Fibroblast of pulmonary artery (primary cell): ENCODE measurements at places on chromosomes 12 and 14.

GRCh38 chr12:106760184-106760531, 14.3 kb upstream of the RIC8B start:
- DNase-seq = peak; percentile 27

DNA sequence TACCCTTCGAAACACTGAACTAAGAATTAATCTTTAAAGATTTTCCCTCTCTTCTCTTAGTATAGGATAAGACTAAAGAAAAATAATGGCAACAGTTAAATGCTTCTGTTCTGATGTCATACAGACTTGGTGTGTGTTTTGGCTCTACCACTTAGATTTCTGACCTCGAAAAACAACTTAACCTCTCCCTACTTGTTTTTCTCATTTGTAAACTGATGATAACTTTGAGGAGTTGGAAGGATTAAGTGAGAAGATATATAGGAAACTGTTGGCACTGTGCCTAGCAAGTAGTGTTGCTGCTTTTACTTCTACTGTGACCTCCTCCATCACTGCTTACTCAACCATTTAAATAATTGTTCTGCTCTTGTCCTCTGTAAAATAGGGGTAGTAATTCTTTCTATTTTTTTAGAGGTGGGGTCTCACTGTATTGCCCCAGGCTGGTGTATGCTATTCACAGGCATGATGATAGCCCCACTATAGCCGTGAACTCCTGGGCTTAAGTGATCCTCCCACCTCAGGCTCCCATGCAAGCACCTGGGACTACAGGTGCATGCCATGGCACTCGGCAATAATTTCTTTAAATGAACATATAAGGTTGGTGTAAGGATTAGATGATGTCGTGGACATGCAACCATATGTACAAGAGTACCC, 22.4 kb downstream of the PALS1 start:
- peak; percentile 73 for DNase-seq

GRCh38 chr12:47222520-47223030, 142.8 kb upstream of the AMIGO2 start:
- no peak for DNase-seq

DNA sequence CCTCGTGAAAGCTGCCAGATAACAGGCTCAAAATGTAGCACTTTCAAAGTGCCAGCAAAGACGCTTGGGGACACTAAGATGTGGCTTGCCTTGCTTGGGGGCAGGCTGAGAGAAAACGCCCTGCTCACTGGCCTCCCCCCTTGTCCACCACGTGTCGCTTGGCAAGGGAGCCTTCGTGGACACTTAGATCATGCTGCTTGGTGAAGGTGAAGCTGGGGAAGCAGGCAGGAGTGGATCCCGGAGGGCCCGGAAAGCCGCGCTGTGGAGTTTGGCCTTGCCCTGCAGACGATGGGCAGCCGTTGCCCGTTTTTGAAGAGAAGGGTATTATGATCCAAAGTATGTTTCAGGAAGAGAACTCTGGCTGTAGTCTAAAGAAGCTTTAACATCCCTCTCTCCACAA, 53.4 kb upstream of the BDKRB2 start:
- DNase-seq = no peak

DNA sequence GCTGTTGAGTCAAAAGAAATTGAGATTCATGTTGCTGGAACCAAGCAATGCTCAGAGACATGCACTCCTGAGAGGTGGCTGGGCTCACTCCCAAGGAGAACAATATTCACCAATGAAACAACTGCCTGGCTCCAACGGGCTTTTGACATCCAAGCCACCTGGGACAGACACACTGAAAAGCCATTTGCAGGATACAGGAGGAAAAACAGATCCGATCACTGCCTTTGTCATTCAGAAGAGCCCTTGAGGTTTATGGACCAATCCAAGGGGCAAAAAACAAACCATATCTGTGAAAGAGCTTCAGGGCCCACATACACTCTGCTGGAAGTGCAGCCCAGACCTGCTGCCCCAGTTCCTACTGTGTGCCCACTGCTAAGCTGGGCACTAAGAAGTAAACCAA, 277.5 kb downstream of the NUAK1 start:
- no peak for DNase-seq

DNA sequence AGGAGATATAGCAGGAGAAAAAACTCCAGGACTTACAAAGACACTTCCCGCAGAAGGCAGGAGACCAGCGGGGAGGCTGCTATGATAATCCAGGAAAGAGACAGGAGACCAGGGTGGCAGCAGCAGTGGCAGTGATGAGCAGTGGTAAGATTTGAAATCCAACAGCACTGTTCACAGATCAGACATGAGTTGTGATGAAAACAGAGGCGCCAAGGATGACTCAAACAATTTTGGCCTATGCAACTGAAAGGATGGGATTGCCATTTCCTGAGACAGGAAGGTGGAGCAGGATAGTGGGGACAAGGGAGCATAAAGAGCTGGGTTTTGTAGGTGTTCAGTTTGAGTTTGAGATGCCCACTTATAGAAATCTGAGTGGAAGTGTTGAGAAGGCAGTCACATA, 108.6 kb upstream of the DYRK2 start:
- no peak for DNase-seq

DNA sequence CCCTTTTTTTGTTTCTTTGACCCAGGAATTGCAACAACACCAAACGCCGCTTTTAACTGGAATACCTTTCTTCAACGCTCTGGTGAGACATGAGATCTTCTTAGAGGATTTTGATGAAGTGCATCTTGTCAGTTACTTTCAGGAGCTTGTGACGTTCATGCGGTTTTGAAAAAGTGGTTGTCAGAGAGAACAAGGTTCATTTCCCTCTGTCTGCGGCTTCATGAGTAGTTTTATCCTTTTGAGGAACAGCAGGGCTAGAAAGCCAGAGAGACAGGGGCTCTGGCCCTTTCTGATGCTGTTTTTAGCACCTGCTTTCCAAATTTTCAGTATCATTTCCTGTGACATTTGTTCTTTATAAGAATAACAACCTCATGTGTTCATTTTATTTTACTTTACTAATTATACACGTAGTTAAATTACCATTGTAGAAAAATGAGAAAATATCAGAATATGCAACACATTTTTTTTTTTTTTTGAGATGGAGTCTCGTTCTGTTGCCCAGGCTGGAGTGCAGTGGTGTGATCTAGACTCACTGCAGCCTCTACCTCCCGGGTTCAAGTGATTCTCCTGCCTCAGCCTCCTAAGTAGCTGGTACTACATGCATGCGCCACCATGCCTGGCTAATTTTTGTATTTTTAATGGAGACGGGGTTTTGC, 61.8 kb downstream of the GLT1D1 start:
- no peak for DNase-seq

GRCh38 chr14:67432050-67432564, 20.1 kb upstream of the PLEK2 start:
- no peak for DNase-seq

DNA sequence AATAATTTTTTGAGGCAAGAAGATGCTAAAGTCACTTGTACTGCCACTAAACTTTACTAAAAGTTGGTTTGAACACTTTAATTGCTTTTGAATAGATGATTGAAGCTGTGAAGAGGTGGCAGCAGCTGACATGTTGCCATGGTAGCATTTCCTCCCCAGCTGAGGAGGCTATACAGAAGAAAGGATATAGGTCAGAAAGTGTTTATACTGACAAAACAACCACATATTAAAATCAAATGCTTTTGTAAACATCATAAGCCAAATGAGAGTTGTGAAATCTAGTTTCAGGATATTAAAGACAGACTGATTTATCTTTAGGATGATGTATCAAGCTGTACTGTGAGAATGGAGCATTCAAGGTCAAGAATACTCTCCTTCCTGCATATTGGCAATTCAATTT, 41.7 kb downstream of the TSPAN19 start:
- no peak for DNase-seq

DNA sequence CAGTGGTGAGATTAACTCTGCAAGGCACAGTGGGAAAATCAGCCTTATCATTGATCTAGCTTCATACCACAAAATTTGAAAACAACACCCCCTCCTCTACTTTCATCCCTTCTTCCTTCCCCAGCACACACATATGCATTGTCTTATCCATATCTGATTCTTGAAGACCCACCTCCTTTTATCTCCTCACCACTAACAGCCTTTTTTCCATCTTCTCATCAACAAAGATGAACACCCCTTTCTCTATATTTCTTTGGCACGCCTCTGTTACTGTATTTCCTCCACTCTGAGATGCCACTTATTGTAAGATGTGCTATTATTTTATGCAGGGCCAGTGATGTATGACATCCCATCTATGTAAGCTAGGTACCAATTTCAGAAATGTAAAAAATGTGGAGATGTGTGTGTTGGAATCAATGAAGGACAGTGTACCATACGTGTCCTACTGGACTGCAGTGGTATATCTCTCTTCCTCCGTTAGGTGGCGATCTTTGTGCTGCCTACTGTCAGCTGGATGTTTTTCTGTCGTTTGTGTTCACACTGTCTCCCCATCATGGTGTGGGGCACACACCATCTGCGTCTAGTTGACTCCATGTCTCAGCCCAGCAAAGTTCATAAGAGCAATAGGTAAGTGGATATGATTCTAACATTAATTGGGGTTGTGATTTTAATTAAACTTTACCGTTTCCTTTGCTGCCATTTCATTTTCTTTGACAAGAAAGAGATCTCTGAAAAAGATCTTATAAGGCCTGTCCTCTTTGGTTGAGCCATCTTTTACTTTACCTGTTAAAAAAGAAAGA, 24.0 kb downstream of the CCDC38 start:
- peak; percentile 57 for DNase-seq

DNA sequence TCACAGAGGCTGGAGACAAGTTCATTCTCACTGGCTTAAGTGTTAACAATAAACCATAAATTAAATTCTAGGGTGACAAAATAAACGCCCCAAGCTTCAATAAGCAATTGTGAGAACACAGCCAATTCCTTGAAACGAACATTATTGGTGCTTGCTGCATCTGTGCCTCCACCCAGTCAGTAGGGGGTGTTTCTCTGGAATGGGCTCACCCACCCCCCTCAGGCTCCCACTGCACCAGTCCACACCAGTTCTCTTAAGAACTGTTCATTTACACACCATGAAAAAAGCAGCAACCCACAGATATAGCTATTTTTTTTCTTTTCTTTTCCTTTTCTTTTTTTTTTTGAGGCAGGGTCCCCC, 34.7 kb downstream of the CDC42BPB start:
- DNase-seq = no peak

DNA sequence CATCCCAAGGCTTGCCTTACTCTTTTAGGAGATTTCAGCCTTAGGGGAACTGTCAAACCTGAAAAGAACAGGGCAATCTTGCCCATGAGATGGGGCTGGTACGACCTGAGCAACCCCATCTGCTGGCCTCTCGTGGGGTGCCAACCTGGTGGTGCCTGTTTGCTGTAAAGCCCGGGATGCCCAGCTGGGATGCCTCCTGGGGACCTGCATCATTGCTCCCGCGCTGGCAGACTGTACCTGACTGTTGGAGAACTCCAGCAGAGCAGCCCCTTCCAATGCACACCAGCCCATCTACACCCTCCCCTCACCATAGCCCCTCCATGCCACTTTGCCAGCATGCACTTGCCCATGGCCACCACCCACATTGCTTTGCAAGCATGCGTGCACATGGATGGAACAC, 335.7 kb downstream of the RPS29 start:
- no peak for DNase-seq

GRCh38 chr12:52658196-52658595, 6.2 kb upstream of the KRT2 start:
- DNase-seq = no peak

- no peak for DNase-seq
Measured at GRCh38 chr12:94977766-94978468, 25.6 kb downstream of the NDUFA12 start.

GRCh38 chr14:100031506-100032281, 33.5 kb upstream of the EVL start:
- DNase-seq = peak; percentile 98

DNA sequence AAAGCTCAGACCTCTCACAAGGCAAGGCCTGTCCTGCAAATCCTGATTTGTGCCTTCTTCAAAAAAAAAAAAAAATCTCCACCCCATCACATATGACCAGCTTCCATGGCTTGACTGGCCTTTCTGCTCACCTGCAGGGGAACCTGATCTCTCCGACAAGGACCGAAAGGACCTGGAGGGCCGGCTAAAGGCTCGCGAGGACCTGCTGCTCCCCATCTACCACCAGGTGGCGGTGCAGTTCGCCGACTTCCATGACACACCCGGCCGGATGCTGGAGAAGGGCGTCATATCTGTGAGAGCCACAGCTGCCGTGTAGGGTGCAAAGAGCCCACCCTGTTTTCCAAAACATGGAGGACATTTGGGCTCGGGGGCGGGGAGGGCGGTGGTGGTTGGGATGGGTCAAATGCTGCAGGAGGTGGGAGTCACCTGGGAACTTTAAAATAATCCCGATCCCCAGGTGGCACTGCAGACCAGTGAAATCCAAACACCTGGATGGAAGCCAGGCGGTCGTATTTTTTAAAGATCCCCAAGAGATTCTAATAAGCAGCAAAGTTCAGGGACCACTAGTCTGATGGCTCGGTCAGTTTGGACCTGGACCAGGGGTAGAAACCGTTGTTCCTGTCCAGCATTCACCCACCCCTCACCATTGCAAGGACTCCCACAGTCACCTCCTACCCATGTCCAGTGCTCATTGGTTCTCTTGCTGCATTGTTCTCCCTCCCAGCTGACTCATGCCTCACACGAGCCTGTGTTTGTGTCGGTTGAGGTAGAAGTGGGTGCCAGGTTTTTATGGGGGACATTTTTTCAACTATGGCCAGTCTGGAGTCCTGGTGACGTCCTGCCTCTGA, 44.8 kb downstream of the FOXN4 start:
- peak; percentile 63 for DNase-seq

DNA sequence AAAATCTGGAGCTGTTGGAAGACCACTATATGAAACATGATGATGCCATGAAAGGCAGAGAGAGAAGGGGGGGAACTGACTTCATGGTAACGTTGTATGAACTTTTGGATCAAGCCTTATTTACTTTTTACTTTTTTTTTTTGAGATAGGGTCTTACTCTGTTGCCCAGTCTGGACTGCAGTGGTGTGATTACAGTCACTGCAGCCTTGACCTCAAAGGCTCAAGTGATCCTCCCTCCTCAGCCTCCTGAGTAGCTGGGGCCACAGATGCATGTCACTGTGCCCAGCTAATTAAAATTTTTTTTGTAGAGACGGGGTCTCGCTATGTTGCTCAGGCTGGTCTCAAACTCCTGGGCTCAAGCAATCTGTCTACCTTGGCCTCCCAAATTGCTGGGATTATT, 31.3 kb upstream of the CTDSP2 start:
- DNase-seq = no peak

DNA sequence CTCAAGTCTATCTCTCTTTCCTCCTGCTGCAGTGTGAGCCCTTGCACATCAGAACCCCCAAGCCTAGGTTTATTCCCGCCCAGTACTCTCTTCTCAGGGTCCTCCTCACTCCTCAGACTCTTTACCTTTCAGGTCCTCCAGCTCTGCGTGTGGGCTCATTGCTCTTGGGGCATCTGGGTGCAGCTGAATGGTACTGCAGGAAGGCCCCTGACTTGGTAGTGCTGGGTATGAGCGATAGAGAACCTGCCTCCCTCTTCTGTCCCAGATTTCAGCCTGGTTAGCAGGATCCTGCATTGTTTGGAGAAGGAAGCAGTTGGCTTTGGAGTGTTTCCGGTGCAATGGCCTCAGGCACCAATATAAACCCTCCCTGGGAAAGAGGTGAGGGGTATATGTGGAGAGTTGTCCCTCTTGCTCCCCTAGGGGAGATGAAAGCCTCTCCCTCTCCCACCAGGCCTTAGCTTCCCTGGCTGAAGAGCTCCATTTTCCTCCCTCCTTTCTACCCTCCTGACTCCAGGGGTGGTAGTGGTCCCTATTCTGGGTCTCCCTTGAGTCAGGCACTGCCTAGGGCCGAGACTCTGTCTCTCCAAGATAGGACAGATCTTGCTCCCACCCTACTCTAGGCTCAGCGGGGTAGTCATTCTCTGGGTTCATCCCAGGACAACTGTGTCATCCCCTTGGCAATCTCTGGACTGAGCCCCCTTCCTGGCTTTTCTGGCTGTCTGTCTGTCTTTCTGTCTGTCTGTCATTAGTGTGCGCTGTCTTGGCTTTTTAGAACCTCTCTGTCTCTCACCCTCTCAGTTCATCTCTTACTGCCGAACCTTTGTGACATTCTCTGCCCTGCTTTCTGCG, 3.8 kb downstream of the LRP1 start:
- no peak for DNase-seq
